ENCODE measurements at places on chromosomes 2 and 18.

DNA sequence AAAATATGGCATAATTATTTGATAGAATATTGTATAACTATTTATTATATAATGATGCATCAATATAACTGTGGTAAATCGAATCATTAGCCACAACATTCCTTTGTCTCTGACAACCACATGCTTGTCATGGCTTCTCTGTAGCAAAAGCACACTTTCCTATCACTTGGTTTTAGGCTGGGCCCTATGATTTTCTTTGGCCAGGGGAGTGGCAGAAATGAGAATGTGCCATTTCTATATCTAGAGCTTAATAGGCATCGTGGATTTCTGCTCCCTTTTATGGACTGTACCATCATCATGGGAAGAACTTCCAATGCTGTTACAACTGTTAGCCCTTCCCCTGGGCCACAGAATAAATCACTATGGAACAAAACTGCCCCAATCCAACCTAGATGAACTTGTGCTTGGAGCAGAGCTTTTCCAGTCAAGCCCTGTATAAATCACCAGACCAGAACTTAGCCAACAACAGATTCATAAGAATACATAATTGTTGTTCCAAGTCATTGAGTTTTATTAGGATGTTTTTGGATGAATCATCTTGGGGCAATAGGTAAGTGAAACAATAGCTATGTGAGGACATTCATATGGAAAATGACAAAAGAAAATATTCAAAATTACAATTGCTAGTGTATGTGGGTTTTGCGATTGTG, 715.8 kb downstream of the ERBB4 start:
- no peak for DNase-seq

DNA sequence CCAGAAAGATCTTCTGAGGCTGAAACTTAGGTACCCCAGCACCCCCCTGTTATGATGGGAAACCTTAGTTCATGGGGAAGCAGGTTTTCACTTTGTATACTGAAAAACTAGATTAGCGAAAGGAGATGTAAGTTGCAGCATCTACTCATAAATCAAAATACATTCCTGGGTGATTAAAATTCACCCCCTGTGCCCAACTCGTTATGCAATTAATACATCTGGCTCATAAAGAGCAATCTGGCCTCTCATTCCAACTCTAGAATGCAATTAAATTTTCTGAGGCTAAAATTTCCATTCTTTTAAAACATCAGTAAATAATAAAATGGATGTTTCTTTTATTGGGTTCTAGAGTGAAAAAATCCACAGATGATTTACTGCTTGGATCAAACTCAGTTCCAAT, 110.9 kb upstream of the BZW1 start:
- no peak for DNase-seq

GRCh38 chr2:120741571-120742561, 6.2 kb downstream of the GLI2 start:
- DNase-seq, result no peak

GRCh38 chr2:8475349-8476031, 206.4 kb upstream of the ID2 start:
- DNase-seq, result no peak

GRCh38 chr2:57465967-57466366, 580.6 kb upstream of the VRK2 start:
- DNase-seq, result no peak

Measured in spinal cord (tissue), 10 donors.